Smooth muscle cell of bladder (primary cell): ENCODE measurements at places on chromosomes 13 and 19. TPM values are rescaled to one million over a fixed set of nuclear protein-coding genes. Genes with fewer than 3 reads are reported as not detected.

The JSRP1 gene
- 0.37 TPM in 1 of 2 replicates, not detected in the other for total RNA-seq

The EXOC3L2 gene
- total RNA-seq: under 0.01 and 0.09 TPM in 2 replicates

The SIN3B gene
- 15.4 and 22.1 TPM in 2 replicates for total RNA-seq

The ZNF415 gene
- 11.3 and 13.7 TPM in 2 replicates for total RNA-seq

The TNNI3 gene
- 0.18 TPM in 1 of 2 replicates, not detected in the other for total RNA-seq

The SIX5 gene
- 6.8 and 8.0 TPM in 2 replicates for total RNA-seq

The SCGB2B2 gene
- under 0.01 and 0.14 TPM in 2 replicates for total RNA-seq

The RDH8 gene
- total RNA-seq: not detected in 2 replicates

The KLK3 gene
- not detected in 2 replicates for total RNA-seq

The ZNF585A gene
- 8.2 and 8.7 TPM in 2 replicates for total RNA-seq

The NBEA gene
- total RNA-seq: 4.1 and 5.9 TPM in 2 replicates
